ENCODE measurements at places on chromosomes 7 and 10. TPM values are rescaled to one million over a fixed set of nuclear protein-coding genes. Genes with fewer than 3 reads are reported as not detected.

- DNase-seq: no peak
These were observed 115.9 kb upstream of the ARID5B start for GRCh38 chr10:61785473-61786105.

- DNase-seq: no peak
These were observed 8.0 kb upstream of the ACTR3B start for GRCh38 chr7:152751449-152752141.

GRCh38 chr10:29610876-29611647 lies 23.7 kb downstream of the SVIL start:
- no peak for DNase-seq

DNA sequence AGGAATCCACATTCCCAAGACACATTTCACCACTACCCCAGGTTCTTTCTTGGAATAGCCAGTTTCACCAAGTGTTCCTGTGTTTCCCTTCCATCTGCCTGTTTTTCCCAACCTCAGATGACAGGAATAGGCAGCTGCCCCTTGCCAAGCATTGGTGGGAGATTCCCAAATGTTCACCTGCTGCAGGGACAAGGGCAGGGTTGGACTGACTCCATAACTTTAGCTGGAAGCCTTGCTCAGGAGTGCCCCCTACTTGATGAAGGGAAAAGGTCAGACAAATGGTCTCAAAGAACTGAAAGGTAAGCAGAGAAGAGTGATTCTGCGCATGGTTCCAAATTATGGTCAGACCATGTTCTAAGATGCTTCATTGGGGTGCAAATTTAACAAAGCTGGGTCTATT lies 45.1 kb upstream of the LYZL1 start:
- DNase-seq: no peak

The ACHE gene
- total RNA-seq: not detected
